ENCODE measurements at places on chromosomes 11 and 22.

DNA sequence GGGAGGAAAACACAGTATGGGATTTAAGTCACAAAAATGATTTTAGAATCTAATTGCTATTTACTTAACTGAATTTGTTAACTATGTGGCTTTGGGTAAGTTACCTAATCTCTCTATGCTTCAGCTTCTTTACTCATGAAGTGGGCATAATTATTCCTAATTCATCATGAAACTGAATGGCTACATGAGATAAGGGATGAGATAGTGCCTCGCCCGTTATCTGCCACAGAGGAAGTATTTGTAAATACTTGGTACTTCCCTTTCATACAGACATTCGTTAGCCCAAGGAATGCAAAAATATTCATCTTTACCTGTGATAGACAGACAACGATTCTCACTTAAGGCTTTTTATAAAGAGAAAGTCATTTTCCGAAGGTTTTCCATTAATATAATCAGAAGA, 221.2 kb upstream of the BLID start:
- no peak for DNase-seq

DNA sequence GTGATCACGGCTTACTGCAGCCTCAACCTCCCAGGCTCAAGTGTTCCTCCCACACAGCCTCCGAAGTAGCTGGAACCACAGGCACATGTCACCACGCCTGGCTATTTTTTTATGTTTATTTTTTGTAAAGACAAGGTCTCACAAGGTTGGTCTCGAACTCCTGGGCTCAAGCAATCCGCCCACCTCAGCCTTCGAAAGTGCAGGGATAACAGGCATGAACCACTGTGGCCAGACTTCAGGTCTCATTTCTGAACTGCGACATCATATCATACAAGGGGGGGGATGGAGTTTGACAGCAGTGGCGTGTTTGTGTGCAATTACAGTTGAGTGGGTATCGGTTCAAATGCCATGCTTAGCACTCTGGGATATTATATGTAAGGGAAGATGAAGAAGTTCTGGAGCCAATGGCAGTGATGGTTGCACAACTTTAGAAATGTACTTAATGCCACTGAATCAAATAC, 6.9 kb downstream of the NAALADL1 start:
- DNase-seq, result no peak

GRCh38 chr11:88521399-88521798, 183.9 kb upstream of the CTSC start:
- DNase-seq, result no peak

GRCh38 chr11:80320765-80321164, 879.9 kb upstream of the TENM4 start:
- DNase-seq, result no peak

DNA sequence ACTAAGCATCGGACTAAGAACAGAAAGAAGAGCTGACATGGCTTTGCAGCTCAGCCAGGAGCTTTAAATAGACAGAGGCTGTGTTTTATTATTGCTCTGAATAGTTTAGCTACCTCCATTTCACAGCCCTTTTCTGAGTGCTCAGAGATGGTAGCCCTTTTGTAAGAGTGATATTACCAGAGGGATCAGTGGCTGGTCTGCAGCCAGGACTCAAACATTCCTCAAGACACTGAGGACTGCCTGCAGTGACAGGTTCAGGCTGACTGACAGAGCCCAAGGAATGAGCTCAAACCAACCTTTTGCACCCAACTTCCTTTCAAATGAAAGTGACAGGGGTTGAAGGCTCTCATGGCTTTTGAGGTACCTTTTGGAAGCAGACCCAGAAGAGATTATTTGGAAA, 189.0 kb downstream of the DDX10 start:
- no peak for DNase-seq

- no peak for DNase-seq
These were observed at the start of gene POU2AF1 for GRCh38 chr11:111378861-111379601. Gene POU2AF1, minus strand, starts transcription at chr11:111379275. Its CDS starts 98 bp downstream, at chr11:111379177.

GRCh38 chr11:130848361-130849214, 67.7 kb downstream of the SNX19 start:
- no peak for DNase-seq

DNA sequence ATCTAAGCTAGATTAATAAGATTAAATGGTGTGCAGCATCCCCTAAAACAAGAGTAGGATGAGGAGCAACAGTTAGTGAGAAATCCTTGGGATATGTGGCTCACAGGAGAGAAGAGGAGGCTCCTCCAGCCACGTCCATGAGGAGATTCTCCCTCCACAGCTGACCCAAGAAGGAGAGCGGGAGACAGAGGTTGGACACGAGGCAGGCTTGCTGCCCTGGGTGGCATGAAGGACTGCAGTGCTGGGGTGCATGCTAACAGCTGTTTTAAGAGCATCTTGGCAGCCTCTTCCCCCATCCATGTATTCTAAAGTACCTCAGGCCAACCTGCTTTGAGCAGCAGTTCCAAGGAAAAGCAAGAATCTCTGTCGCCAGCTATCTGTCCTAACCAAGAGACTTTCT, 284.4 kb upstream of the B3GAT1 start:
- DNase-seq, result no peak

Data from cerebellar nuclear complex (tissue), 1 donor.